MV-4-11 (cell line): ENCODE measurements at places on chromosomes 11 and 22.
A peak's percentile ranks its signal among the peaks of the same experiment; 100 is the strongest.

- DNase-seq: no peak
These were observed 13.0 kb upstream of the EIF3D start for GRCh38 chr22:36541831-36542411.

GRCh38 chr11:12961615-12962014 lies 47.5 kb upstream of the RASSF10 start:
- DNase-seq: no peak

DNA sequence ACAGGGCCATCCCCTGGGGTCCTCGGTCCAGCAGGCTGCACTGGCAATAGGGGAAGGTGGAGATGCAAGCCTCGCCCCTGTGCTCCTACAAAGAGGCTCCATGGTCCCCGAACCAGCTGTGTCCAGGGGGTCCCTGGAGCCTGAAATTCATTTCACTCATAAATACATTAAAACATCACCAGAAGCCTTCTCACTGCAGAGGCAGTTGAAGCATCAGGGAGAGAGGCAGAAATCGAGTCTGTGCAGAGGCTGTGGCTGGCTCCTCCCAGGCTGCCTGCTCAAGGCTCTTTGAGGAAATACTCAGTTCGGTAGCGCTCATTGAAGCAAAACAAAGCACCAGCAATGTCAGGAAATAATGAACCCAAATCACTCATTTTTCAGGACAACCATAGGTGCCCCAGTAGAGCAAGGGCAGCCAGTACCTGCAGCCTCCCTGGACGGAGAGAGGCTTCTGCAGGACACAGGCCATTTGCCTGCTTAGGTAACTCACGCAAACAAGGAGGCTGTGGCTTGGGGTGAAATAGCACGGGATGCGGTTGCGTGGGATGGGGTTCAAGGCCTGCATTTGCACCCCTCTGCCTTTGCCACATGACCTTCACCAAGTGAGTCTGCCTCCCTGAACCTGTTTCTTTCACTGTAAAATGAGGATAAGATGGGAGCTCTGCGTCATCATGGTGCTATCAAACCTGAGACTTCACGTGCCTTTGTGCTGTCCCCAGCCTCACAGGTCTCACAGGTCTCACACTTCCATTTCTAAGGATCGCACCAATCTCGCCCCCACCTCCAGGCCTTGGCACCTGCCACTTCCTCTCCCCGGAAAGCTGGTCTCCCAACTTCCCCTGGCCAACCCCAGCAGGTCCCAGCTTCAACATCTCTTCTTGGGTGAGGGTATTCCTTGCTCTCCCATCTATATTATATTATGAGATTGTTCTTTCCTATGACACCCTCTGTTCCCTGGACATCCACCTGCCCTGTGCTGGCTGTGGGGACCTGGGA lies 84.3 kb upstream of the SHISAL1 start:
- no peak for DNase-seq

DNA sequence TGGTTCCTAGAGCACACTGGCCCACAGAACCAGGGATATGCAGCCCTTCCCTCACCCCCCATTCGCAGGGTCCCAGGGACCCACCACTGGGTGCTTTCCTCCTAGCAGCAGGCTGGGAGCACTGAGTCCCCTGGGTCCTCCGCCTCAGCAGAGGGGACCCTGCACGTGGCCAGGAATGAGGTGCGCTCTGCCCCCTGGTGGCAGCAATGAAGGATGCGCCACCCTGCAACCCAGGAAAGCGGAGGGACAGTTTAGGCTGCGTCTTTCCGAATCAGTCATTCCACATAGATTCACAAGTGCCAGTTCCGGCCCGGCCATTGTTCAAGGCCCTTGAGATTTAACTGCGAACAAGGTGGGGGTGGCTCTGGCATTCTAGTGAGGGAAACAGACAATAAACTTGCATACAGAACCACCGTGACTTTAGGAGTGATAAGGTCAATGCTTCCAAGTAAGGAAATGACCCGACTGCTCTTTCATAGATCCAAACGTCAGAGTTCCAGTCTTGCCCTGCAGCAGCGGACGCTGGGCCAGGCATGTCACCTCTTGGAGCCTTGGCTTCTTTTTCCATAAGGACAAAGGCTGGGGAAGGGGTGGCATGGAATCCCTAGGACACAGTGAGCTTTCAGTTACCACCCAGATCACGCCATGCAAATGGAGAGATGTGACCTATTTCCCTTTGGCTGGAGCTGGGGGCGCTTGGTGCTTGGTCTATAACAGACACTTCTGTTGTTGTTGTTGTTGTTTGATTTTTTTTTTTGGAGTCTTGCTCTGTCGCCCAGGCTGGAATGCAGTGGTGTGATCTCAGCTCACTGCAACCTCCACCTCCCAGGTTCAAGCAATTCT lies 7.7 kb downstream of the RIN1 start:
- DNase-seq: peak; percentile 75

DNA sequence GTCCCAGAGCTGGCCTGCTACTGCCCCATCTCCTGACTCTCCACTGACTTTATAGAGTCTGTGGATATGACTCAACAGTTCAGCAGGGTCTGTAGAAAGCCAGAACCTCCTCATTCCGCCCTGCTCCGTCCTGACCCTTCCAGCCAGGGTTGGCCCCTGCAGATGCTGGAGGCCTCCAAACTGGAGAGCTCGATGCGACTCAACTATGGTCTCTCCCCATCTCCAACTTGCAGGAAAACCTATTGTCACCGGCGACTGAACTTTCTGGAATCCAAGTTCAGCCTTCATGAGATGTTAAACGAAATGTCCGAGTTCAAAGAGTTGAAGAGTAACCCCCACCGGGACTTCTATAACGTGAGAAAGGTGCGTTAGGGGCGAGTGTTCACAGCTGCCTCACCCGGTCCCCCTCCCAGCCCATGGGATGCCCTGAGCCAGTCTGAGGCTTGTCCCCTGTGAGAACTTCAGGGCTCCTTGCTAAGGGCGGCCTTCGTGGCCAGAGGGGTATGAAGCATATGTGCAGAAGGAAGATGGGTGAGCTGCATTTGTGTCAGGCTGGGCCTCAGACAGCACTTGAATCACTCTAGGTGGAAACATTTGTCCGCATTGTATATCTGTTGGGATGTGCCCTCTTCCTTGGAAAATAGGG lies 32.1 kb downstream of the AMPD3 start:
- DNase-seq: no peak

DNA sequence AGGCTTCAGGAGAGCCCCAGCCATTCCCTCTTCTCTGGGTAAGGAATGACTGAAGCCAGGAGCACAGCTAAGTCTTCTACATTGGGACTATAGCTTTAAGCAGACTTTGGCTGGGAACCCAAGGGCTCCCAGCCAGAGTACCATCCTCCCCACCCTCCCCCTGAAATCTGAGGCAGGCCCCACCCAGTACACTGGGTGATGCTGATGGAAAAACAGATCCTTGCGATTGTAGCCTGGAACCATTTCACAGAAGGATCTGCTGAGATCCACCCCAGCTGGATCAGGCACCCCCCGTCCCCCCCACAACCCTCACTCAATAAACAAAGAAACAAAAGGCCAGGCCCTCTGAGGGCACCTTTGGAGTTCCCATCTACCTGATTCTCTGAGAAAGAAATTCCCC lies 39.8 kb downstream of the IL18BP start:
- DNase-seq: no peak

DNA sequence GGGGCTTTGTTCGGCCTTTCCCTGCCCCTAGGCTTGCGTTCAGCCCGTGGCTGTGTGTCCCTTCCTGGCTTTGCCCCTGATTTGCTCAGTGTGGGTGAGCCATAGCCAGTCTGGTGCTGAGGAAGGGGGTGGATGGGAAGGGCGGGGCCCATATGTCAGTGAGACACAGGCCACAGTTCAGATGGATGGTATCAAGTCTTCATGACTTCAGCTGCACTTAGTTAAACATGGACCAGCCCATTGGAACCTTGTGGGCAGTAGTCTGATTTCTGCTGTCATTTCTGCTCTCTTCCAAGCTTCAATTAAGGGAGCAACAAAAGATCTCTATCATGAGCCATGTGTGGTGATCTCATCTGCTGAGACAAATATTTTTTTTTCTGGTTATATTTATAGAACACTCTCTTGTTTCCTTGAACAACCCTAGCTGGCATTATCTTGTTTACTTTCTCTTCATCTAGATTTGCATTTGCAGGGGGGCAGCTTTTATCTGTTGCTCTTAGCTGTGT lies 21.6 kb upstream of the PEX26 start:
- DNase-seq: no peak

DNA sequence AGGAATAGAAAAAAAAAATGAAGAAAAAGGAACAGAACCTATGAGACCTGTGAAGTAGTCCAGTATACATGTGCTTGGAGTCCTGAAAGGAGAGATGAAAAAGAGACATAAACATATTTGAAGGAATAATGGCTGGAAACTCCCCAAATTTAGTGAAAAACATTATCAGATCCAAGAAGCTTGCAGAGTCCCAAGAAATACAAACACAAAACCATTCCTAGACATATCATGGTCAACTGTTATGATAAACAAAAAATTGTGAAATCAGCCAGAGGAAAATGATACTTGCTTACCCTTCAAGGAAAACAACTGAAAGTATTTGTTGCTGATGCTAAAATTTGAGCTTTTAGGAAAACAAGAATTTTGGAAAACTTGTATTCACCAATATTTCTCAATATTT lies 250.1 kb downstream of the DDX10 start:
- DNase-seq: no peak

GRCh38 chr11:134581966-134582769 lies 170.1 kb upstream of the B3GAT1 start:
- peak; percentile 27 for DNase-seq

GRCh38 chr11:113188371-113188834 lies 126.0 kb upstream of the TTC12 start:
- DNase-seq: peak; percentile 86

DNA sequence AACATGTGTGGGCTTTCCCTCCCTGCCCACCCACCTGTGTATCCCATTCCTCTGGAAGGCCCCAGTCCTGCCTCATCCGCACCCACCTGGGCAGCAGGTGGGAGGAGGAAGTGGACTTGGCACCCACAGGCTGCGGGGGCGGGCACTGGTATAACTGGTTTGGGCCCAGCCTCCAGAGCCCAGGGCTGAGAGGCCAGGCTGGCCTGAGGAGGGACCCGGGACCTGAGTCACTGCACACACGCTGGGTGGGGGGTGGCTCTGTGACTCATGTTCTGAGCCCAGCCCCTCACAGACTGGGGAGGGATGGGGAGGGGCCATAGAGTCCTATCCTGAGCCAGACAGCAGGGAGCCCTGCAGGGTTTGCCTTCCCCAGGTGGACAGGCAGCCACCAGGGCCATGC lies 16.7 kb downstream of the PHLDA2 start:
- DNase-seq: no peak

DNA sequence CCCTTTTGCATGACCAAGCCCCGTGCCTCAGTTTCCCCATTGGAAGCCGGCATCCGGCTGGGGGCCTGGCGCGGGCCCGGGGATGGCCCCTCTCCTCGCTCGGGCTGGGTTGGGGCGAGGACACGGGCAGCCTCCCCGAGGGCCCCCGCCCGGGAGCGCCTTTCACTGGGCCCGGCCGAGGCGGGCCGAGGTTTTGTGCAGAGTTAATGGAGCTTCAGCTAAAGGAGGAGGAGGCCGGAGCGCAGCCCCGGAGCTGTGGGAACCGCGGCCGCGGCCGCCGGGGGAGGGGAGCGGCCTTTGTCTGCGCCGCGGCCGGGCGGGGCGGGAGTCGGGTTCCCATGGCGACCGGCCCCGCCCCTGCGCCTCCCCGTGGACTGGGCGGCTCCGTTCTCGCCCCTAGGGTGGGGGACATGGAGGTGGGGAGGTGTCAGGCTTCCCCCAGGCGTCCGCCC lies 1.4 kb upstream of the MAPK11 start:
- peak; percentile 41 for DNase-seq

- peak; percentile 34 for DNase-seq
These were observed 68.2 kb upstream of the EED start for GRCh38 chr11:86176165-86176884.

DNA sequence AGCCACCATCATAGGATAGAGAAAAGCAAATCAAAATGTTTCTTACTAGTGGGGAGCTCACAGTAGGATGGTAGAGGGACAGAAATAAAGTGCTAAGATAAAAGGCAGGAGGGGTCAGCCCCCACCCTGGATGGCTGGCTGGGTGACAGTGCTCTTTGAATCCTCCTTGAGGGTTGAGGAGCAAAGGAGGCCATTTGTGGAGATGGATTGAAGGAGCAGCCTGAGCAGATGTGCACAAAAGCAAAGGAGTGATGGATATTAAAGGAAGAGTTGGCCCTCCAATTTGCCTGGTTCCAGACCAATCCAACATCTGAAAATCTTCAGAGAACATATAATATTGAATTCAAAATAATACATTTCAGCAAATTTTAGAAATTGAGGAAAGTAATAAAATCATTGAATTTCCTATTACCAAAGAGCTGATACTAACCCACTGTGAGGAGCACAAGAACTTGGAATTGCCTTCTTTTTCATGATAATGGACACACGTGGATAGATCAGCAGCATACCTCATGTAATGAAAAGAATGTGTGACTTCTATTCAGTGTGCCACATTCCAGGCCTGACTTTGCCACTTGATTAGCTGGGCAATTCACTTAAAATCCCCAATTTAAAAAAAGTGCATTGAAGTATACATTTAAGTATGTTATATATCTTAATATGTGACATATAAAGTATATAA lies 287.0 kb downstream of the FAT3 start:
- no peak for DNase-seq

DNA sequence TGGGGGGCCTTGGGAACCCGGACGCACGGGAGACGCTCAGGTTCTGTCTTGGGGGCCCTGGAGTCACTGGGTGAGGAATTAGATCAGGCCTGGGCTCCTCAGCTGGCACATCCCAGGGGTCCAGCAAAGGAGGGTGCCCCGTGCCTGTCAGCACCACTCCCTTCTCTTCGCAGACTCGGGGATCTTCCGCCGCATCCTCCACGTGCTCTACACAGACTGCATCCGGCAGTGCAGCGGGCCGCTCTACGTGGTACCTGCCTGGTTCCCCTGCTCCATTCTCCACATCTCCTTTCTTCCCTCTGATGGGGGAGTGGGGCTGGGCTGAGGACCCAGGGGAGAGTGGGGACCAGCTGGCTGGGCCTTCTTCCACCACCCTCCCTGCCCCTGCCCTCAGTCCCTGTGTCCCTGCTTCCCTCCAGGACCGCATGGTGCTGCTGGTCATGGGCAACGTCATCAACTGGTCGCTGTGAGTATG lies 6.7 kb upstream of the TAGLN start:
- DNase-seq: no peak

- DNase-seq: no peak
These were observed 83.7 kb upstream of the DBX1 start for GRCh38 chr11:20243974-20244373.

DNA sequence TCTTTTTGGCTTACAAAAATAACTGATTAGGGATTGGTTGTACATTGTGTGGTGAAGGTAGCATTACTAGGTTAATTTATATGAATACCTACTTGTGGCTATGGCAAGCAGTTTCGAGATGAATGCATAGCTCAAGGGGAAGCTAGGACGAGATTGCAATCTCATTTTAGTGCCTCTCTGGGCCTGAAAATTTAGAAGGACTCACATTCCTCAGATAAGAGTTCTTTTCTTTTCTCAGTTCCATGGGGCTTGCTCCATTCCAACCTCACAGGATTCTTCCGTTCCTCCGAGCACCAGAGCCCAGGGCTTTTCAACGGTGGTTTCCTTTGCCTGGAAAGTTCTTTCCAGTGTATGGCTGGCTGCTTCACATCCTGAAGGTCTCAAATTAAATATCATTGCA lies 82.1 kb downstream of the CECR2 start:
- DNase-seq: no peak
